ENCODE measurements at places on chromosomes 16 and 17.

DNA sequence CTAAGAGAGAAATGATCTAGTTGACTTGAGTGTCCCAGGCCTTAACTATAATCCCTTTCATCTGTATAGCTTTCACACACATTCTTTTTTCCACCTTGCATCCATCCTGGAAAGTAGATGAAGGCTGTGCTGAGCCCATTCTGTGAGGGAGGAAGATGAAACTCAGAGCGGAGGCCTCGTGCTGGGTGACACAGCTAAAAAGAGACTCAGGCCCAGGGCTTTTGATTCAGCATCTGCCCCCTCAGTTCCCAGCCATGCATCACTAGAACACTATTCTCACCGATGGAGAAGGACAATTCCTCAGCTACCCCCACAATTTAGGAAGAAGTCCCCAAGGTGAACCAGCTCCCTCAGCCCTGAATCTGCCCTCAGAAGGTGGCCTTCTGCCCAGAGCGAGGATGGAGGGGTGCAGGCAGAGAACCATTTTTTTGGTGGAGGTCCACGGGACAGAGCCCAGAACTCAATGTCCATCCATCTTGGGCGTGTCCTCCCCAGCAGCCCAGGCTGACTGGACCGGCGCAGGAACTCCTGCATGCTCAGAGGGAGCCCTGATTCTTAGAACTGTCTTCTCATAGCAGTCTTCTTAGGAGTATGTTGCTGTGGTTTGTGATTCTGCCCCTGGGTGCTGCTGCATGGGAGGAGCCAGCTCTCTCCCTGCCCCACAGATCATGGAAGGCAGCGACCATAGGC lies 5.8 kb upstream of the MYCBPAP start:
- no peak for DNase-seq

DNA sequence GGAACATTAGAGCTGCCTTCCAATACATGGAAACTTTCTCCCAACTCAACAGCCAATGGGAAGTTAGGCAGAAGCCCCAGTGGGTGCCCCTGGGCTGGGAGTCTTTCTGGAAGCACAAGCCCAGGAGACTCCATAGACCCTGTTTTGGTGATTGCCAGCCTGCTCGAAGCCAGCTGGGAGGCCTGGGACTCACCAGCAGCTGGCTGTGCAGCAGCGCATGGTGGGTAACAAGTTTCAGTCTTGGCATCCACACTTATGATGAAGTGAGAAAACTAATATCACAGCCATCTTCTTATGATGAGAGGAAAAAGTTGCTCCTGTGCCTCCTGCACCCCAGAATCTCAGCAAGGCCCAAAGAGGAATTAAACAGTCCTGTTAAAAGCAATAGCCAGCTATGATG lies 522.5 kb upstream of the CDH5 start:
- no peak for DNase-seq

- DNase-seq, result no peak
Measured at GRCh38 chr17:12282056-12282455, 261.4 kb downstream of the MAP2K4 start.

DNA sequence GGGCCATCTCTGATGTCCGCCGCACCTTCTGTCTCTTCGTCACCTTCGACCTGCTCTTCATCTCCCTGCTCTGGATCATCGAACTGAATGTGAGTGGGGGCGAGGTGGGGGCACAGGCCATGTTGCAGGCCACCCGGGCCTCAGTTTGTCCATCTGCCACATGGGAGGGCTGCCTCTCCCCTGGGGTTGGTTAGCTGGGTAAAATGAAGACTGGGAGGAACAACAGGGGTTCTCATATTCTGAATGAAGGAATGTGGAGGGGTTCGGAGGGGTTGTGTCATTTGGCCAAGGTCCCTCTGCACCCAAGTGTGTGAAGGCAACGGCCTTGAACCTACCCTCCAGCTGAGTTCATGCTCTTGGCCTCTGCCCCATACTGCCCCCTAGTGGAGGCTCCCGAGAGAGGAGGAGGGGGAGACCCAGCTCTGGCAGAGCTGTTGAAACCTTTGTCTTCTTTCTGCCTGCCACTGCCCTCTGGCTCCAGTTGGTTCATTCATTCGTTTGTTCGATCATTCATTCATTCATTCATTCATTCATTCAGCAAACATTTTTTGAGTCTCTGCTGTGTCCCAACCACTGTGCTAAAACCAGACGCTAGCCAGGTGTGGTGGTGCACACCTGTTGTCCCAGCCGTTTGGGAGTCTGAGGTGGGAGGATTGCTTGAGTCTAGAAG lies 11.4 kb upstream of the TCAP start:
- peak; percentile 66 for DNase-seq

- no peak for DNase-seq
Measured at GRCh38 chr17:82215095-82215971, 2.7 kb upstream of the CCDC57 start.

DNA sequence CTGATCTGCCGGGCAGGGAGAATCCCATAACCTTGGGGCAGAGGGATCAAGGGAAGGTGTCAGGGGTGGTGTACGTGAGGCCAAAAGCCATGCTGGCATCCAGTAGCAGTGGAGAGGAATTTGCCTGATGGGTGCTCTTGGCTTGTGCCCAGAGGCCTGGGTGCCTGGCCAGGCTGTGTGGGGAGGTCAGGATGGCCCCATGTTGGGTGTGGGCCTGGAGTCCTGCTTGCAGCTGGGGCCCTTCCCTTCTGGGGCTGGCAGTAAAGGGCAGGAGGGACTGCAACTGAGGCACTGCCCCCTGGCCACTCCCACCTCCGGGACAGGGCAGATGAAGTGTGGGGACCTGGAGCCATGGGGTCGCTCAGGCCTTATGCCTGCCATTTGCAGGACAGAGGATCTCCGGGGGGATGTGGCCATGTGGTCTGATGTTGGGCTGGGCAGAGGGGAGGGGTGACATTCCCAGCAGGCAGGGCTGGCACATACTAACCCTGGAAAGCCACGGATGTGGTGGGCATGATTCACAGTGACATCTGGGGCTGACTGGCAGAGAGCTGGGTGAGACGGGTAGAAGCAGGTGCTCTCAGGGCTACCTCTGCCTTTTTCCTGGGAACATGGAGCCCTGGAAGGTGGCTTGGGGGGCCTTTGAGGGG lies 3.5 kb downstream of the FMNL1 start:
- DNase-seq, result no peak

GRCh38 chr17:15742921-15743320 lies 10.8 kb downstream of the TBC1D26 start:
- no peak for DNase-seq

- DNase-seq, result no peak
Measured at GRCh38 chr16:31388535-31388934, 4.6 kb upstream of the ITGAD start.

- no peak for DNase-seq
Measured at GRCh38 chr16:89491238-89491869, 993 bp upstream of the ANKRD11 start.

Measured in stimulated activated CD4-positive, alpha-beta T cell treated with anti-CD3 and anti-CD28 coated beads, TNF-alpha, amount 100 ng/mL, for 4 hours (primary cell).